ENCODE measurements at places on chromosomes 16 and 17.

GRCh38 chr16:81216706-81217105 lies 21.8 kb upstream of the BCO1 start:
- DNase-seq: no peak

GRCh38 chr16:61814726-61815347 lies 221.4 kb downstream of the CDH8 start:
- DNase-seq: no peak

DNA sequence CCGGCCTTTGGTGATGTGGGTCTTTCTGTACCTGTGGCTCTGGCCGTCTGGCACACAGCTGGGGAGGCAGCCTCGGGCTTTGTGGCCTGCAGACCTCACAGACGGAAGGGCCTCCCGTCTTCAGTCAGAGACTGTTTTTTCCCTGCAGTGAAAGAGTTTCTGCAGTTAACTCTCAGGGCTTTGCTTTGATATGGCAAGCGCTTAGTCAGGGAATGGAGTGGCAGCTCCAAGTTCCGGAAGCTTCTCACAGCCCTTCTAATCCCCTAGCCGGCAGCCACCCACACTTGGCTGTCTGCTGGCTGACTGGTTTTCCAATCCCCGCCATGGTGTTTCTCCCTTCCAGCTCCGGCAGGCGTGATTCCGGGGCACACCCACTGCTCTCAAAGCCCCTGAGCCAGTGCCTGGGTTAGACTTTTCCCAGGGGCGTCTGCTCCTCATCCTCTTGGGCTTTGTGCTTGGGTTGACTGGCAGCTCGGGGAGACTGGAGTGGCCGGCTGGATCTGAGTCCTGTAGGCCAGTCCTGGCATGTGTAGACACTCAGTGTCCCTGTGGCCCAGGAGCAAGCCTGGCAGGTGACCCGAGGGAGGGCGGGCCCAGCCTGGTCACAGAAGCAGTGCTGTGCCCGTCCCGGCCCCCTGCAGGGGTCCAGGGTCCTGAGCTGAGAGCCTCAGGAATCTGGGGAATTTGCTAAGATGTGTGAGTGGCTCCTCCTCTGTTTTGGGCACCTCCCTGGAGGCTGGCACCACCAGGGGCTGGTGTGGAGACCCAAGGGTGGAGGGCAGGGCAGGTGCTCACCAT lies 29.9 kb downstream of the BAIAP2 start:
- no peak for DNase-seq

GRCh38 chr16:14377326-14377725 lies 252.7 kb downstream of the PARN start:
- no peak for DNase-seq

DNA sequence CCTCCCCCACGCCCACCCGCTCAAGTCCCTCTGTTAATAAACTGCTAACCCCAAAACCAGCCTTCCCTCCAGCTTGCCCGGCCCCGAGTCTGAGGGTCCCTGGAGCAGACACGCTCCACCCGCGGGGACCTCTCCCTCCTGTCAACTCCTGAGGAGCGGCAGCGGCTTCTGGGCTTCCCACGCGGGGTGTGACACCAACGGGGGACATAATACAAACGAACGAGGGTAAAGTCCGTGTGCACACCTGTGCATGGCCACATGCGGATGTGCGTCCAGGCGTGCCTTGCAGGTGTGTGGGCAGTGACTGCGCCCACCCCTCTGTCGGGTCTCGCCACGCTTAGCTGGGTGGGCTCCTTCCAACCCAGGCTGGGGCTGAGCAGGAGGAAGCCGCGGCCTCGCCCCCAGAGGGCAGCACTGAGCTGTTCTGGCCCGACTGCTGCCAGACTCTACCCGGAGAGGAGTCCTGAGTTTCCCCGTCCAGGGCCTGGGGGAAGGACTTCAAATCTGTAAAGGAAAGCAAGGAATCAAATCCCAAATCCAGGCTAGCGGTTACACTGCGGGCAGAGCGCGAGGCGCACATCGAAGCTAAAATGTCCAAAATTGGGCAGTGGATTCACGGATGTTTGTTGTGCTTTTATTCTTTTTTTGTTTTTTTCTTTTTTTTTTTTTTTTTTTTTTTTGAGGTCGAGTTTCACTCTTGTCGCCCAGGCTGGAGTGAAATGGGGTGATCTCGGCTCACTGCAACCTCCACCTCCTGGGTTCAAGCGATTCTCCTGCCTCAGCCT lies 24.2 kb upstream of the KRT17 start:
- DNase-seq: peak; percentile 78
